ENCODE measurements at places on chromosomes 16 and 17. TPM values are rescaled to one million over a fixed set of nuclear protein-coding genes. Genes with fewer than 3 reads are reported as not detected.

Gene GHDC
- 8.4 TPM for total RNA-seq

Gene VMO1
- total RNA-seq, result 1.0 TPM

Gene PRSS33
- 0.39 TPM for total RNA-seq

Gene ST6GALNAC2
- total RNA-seq, result 4.5 TPM

GRCh38 chr16:70653809-70654771 is 7.7 kb downstream of the IL34 start:
- no peak overlapping the region for H3K27ac ChIP-seq
- H3K27me3 ChIP-seq, result no peaks in the 10 kb centered on the region
- H3K4me3 ChIP-seq, result no peak overlapping the region
- DNase-seq, result peak; percentile 93
- peaks cover 6% of the 10 kb centered on the region for H3K4me1 ChIP-seq

Gene CDH11
- 31.7 TPM for total RNA-seq

DNA sequence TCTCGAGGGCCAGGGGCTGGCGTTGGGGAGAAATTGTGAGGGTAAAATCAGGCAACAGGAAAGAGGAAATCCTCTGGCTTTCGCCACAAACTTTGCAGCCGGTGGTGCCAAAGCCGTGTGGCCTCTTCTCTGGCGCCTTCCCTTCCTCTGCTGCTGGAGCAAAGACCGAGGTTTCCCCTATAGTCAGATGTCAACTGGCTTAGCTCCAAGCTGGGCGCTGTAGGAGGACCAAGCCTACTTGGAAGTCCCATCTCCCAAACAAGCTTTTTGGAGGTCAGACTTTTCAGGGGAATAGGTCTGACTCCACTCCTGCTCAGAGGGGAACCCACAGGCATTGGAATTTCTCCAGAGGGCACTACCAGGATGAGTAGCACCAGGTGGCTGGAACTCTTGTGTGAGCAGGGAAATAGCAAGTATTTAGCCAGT is 5.0 kb downstream of the IGFBP4 start:
- H3K36me3 ChIP-seq, result no peaks in the 10 kb centered on the region
- peaks cover 6% of the 10 kb centered on the region for H3K27me3 ChIP-seq
- peaks cover 20% of the 10 kb centered on the region for H3K4me1 ChIP-seq
- H3K27ac ChIP-seq, result no peak overlapping the region

- DNase-seq, result no peak
- H3K27me3 ChIP-seq, result no peaks in the 10 kb centered on the region
- H3K4me1 ChIP-seq, result peaks cover 48% of the 10 kb centered on the region
- H3K27ac ChIP-seq, result peak overlapping the region; percentile 95
- H3K36me3 ChIP-seq, result no peaks in the 10 kb centered on the region
Observed at GRCh38 chr16:84514874-84515835, 10.7 kb upstream of the MEAK7 start.

DNA sequence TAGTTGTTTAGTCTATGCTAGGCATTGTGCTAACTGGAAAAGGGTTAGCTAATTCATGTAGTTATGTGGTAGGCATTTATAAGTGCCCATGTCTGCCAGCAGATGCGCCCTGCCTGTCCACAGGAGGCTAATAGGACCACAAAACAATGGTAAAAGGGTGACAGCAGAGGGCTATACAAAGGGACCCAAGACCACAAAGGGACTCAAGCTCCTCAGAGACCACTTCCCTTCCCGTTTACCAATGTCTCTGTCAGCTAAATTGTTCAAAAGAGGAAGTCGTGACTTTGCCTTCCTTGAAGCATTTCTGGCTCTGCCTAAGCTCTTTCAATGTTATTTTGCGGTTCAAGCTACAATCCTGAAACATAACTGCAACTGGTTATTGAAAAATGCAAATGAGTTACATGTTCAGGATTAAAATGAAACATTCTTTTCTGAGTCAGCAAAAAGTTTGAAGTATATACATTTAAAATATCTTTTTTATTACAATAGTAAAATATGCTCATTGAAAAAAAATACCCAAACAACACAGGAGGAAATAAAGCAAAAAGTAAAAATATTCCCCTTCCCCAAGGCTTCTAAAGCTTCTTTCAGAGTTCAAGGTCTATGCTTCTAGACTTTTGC is 149.2 kb downstream of the MAF start:
- no peak overlapping the region for H3K4me3 ChIP-seq
- no peak for DNase-seq
- no peaks in the 10 kb centered on the region for H3K27me3 ChIP-seq
- no peak overlapping the region for H3K27ac ChIP-seq
- no peaks in the 10 kb centered on the region for H3K4me1 ChIP-seq

Gene RNF227
- 4.0 TPM for total RNA-seq

Gene RHBDL3
- 18.7 TPM for total RNA-seq

DNA sequence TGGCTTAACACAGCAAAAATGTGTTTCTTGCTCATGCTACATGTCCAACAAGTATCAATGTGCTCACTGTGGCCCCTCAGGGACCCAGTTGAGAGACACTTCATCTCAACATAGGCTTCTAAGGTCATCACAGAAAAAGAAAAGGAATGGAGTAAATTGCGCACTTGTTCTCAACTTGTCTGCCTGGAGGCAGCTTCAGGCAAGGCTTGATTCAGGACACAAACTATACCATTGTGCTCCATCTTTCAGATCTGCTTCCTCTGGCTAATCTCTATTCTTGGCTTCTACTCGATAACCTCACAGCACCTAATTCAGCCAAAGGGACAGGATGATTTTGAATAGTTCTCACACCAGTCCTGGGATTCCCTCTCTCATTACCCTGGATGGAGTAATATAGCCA is 35.6 kb downstream of the HS3ST2 start:
- no peak overlapping the region for H3K27ac ChIP-seq
- DNase-seq, result no peak
- peaks cover 66% of the 10 kb centered on the region for H3K27me3 ChIP-seq
- H3K4me3 ChIP-seq, result no peak overlapping the region
- H3K36me3 ChIP-seq, result no peaks in the 10 kb centered on the region
- H3K4me1 ChIP-seq, result no peaks in the 10 kb centered on the region

DNA sequence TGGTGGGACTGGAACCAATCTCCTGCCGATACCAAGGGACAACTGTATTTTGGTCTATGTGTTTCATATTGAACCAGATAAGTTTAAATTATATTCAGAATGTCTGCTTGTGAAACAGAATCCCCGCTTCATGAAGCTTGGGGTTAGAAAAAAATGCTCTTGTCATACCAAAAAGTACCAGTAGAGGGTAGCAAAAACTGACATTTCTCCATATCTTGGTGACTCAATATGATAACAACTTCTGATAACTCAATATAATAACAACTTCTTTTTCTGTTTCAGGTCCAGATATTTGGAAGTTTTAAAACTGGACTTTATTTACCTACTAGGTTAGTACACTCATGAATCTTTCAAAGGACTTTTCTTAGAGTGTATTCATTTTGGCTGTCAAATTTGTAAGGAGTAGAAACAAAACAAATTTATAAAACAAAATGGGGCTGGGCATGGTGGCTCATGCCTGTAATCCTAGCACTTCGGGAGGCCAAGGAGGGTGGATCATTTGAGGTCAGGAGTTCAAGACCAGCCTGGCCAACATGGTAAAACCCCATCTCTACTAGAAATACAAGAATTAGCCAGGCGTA is 52.3 kb upstream of the ADCY7 start:
- no peak for DNase-seq
- H3K4me1 ChIP-seq, result peaks cover 14% of the 10 kb centered on the region
- no peak overlapping the region for H3K4me3 ChIP-seq

DNA sequence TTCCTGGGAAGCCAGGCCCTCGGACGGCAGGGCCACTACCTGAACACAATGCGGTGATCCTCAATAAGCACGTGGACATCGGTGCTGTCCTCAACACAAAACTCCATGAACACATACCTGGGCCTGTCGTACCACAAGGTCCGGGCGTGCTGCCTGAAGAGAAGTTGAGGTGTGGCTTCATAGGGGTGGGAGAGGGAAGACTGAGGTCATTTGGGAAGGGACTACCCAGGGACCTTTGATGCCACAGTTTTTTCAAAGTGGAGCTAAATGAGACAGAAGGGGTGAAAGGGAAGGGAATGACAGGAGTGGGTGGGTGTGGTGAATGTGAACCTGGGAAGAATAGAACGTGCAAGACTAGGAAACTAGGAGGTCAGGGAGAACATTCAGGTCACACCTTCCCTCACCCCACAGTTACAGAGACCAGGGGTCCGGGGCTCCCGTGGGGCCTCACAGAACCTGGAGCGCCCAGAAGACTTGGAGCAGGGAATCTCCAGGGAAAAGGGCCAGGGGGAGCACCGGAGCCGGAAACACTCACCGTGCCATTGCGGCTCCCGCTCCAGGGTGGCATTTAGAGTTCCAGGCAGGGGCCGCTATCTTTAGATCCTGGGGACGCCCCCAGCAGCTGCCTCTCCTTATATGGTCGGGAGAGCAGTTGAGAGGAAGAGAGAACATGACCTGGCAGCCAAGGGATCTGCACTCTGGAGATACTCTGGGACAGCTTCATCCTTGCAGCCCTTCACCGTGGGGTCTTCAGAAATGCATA is at the start of gene PTGES3L:
PTGES3L (minus strand) TSS at position 570 of the 763 bp plus-strand sequence; CDS start at position 543, 27 bp downstream.
- H3K27ac ChIP-seq, result peak within 1 kb of the TSS; percentile 97
- no peak for DNase-seq
- H3K4me3 ChIP-seq, result peak within 1 kb of the TSS; percentile 96
- H3K4me1 ChIP-seq, result peaks cover 33% of the 10 kb centered on the region

DNA sequence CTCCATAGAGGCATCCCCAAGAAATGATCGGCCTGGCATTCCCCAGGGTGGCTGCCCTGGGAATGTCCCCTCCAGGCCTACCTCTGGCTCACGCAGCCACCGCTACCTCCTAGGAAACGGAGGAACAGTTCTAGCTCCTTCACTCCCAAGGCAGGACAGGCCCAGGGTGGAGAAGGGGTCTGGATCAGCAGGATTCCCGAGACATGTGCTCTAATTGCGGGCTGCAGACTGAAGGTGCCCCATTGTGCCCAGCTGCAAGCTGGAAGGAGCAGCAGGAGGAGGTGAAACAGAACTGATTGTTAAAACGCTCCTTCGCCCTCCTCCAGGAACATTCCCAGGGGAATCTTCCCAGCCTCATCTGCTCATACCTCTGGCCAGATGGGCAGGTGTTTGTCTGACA is 40.8 kb downstream of the SCNN1G start:
- DNase-seq, result no peak
- H3K4me3 ChIP-seq, result no peak overlapping the region
- H3K4me1 ChIP-seq, result no peaks in the 10 kb centered on the region
- no peak overlapping the region for H3K27ac ChIP-seq
- H3K27me3 ChIP-seq, result peaks cover 32% of the 10 kb centered on the region
- no peaks in the 10 kb centered on the region for H3K36me3 ChIP-seq

Gene SEPTIN1
- total RNA-seq, result 2.9 TPM

DNA sequence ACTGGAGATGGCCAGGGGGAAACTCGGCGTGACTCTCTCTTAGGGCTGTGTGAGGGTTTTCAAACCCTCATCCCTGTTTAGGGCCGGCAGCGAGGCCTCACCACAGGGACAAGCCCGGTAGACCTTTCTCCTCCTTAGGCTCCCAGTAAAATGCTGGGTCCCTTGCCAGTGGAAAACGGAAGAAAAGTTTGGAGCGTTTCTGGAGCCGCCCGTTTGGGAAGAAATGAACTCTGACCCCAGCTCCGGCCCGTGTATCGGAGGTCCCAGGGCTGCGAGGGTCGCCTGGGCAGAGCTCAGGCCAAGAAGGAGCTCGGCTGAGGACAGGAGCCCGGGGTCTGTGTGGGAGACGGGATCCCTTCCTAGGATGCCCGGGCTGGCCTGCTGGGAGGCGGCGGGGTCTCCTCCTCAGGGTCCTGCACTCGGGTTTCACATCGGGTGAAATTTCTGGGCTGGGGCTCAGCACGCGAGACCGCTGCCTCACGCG is 23.2 kb downstream of the ZNF213 start:
- no peak overlapping the region for H3K27ac ChIP-seq
- H3K36me3 ChIP-seq, result no peaks in the 10 kb centered on the region

DNA sequence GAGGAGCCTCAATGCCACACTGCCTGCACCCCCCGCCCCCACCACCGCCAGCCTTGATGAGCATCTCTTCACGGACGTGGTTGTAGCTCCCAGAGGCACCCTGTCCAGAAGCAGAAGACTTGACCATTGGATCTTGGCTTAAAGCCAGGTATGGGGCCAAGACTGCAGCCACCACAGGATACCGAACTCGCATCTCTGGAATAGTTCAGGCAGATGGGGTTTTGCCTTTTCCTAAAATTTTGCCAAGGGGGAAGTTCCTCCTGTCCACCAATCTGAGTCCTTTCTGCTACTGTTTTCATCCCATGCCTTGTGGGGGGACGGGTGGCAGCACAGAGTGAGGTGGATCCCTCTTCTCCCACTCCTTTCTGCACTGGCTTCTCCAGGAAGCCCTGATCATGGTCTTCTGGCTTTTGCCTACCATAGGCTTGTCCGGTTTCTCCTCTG is 939 bp downstream of the CORO6 start:
- H3K4me1 ChIP-seq, result peaks cover 14% of the 10 kb centered on the region
- no peak for DNase-seq
- peaks cover 67% of the 10 kb centered on the region for H3K27me3 ChIP-seq

Gene CDRT15
- total RNA-seq, result not detected

DNA sequence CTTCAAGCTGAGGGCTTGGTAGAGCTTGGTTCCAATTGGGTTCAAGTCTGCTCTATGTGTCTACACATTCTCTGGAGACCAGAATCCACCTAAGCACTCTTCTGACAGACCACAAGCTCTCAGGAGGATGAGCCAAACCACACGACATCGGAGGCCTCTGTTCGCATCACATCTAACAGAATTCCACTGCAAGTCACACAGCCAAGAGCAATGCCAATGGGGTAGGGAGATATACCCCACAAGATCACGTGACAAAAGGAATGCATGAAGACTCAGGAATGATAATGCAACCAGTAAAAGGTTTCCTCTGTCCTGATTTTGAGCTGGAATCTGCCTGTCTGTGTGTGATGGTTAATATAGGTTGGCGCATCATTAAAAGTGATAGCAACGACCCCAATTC is 46.6 kb upstream of the RPL38 start:
- no peak overlapping the region for H3K4me3 ChIP-seq
- no peak for DNase-seq
- H3K27me3 ChIP-seq, result no peaks in the 10 kb centered on the region

DNA sequence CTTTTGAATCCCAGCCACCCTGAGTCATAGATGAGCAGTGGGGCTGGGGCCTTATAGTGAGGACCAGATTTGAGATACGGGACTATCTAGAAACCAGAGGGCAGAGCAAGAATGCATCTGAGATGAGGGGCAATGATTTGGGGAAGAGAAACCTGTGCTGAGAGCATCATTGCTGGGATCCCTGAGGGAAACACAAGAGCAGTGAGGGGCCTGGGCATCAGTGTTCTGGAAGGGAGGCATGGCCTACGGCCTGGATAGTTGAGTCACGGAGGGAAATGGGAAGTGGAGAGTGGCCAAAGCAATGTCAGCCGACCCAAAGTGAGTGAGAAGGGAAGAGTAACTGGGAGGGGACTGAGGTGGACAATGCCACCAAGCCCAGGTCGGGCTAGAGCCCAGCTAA is 5.2 kb downstream of the CAMTA2 start:
- H3K36me3 ChIP-seq, result no peaks in the 10 kb centered on the region
- H3K27ac ChIP-seq, result no peak overlapping the region
- H3K27me3 ChIP-seq, result no peaks in the 10 kb centered on the region
- no peak for DNase-seq

- no peaks in the 10 kb centered on the region for H3K36me3 ChIP-seq
- no peak for DNase-seq
- no peak overlapping the region for H3K4me3 ChIP-seq
- H3K27me3 ChIP-seq, result no peaks in the 10 kb centered on the region
Observed at GRCh38 chr16:65896448-65897153, 469.9 kb upstream of the CDH5 start.
